Stimulated activated CD4-positive, alpha-beta T cell treated with anti-CD3 and anti-CD28 coated beads, Interleukin-4, amount 100 ng/mL, for 24 hours (primary cell): ENCODE measurements at places on chromosomes 1 and 21.
A peak's percentile ranks its signal among the peaks of the same experiment; 100 is the strongest.

DNA sequence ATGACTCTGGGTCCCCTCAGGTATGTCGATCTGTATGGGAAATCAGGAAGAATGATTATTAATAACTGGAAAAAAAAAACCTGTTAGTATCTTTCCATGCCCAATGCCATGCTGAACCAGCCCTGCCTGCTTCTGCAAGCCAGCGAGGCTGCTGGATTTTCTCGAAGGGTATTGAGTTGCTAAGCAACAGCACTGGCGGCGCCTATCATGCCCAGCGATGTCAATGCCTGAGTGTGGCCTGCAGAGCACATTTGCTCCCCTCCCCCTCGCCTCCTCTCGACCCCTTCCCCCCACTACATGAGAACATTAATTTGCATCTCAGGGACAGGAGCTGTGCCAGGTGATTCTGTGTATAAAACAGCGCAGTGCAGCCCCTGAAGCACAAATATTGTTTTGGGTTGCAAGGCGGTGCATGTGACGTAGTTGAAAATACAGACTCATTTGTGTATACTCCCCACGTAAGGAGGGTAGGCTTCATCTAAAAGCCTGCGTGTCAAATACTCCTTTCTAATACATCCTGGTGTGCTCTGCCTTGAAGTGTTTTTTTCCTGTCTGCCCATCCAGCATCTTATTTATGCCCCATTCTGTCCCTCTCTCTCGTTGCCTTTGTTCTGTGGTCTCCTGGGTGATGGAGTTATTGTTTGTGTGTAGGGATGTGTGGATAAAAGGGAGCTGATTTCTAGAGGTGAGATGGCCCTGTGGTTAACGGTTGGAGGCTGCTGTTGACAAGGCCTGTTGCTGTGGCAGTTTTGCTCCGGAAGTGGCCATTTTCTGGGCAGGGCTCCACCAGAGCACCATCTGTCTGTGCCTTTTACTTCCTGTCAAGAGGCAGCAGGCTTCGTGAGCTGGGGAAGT lies 32.7 kb upstream of the ATP5PO start:
- peak; percentile 83 for DNase-seq

GRCh38 chr21:34779860-34780259 lies 111.1 kb downstream of the CLIC6 start:
- DNase-seq = no peak

DNA sequence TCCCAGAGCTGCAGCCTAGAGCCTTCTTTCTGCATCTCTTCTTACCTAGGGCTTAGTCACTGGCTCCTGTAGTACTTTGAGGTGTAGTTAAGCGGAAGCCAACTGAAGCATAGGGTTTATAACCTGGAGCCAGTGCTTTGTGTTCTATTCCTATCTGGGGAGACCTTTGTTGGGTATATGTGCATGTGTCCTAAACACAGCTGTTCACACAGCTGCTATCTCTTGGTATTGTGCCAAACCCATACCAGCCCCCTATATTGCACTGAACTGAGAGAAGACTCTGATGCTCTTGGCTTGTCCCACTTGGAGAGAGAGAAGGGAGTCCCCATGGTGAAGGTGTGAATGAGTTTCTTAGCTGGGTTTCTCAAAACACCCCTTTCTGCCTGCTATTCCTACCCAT lies 17.2 kb upstream of the NFASC start:
- no peak for DNase-seq

GRCh38 chr1:7319196-7319595 lies 451.9 kb upstream of the VAMP3 start:
- DNase-seq = no peak

DNA sequence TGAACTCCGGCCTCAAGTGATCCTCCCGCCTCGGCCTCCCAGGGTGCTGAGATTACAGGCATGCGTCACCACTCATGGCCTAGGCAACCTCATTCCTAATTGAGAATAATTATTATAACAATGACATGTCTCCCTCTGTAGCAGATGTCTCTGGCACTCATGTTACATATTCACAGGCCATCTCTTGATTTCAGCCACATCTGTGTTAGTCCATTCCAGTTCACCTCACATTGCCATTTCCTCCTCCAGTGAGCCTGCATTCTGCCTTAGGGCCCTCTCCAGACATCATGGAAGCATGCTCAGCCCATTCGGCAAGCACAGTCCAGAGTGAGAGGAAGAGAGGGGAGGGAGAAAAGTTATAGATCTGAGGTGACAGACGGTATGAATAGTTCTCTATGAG lies 32.5 kb downstream of the CDKN2C start:
- DNase-seq = no peak

GRCh38 chr1:31932491-31933316 lies 5.5 kb downstream of the PTP4A2 start:
- no peak for DNase-seq

DNA sequence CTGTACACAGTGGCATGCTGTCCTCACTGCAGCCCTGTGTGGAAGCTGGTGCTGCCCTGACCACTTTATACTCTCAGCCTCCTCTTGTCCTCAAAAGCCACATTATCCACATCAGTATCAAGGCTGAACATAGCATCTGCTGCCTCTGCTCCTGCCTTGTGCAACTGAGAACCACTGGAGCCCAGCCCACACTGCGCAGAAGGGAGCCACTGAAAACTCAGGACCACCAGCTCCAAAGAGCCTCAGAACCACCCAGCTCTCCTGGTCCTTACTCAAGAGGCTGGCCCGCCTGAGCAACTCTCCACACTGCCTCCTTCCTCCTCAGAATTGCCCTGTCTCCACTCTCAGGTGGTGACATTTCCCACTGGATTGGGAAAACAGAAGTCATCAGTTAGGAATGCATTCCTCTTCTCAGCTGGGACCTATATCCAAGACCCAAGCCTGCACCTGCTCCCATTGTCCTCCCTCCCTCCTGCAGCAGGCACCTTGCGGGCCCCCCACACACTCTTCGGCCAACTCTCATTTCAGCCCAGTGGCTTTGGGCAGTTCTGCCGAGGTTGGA lies 7.0 kb upstream of the KISS1 start:
- no peak for DNase-seq

DNA sequence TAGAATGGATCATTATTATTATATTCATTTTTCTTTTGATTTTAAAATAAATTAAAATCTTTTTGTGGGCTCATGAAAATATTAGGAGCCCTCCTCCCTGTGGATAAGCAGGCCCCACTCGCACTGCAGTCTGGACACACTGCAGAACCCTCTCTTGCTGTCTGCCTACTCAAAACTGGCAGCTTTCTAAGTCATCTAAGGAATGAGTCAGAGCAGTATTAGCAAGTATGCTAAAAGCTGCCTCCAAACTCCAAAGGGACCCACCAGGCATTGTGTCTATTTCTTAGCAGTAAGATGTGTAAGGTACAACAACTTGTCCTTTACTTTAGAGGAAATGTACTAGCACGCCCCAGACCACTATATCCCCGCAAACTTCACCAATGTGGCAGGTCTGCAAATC lies 108.8 kb downstream of the SYF2 start:
- DNase-seq = no peak

- DNase-seq = no peak
Observed at GRCh38 chr1:34785231-34785874, 4.3 kb downstream of the GJB3 start.

- DNase-seq = no peak
Observed at GRCh38 chr1:50295566-50295965, 127.7 kb downstream of the DMRTA2 start.

DNA sequence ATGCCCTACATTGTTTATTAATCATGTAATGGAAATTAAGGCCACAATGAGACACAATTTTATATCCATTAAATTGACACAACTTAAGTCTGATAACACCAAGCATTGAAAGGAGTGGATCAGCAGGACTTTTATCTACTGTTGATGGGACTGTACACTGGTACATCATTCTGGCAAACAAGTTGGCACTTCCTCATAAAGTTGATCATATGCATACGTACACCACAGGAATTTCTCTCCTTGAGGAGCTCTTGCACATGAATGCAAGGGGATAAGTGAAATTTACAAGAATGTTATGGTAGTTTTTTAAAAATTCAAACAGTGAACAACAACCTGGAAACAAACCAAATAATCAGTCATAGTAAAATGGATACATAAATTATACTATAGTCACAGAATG lies 20.1 kb downstream of the RAVER2 start:
- DNase-seq = no peak

GRCh38 chr21:42672699-42673458 lies 19.5 kb downstream of the PDE9A start:
- no peak for DNase-seq

GRCh38 chr21:46253610-46254124 lies 25.1 kb upstream of the LSS start:
- peak; percentile 59 for DNase-seq

DNA sequence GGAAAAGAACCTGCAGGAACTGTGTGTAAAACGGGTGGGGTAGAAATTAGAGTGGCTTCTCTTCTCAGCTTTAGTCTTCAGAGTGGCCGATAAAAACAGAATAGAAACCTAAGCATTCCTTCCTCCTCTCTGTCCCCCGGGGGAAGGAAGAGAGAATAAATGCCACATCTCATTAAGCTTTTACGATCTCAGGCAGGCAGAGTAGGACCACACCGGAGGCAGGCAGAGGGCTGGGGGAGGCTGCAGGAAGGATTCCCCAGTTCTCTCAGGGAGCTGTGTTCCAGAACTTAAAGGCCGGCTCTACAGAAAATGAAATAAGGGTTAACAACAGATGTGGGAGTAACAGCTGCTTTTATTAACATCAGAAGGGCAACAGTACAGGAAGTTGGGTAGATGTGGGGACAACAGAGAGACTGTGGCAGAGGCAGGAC lies 24.5 kb upstream of the MEF2D start:
- DNase-seq = no peak

DNA sequence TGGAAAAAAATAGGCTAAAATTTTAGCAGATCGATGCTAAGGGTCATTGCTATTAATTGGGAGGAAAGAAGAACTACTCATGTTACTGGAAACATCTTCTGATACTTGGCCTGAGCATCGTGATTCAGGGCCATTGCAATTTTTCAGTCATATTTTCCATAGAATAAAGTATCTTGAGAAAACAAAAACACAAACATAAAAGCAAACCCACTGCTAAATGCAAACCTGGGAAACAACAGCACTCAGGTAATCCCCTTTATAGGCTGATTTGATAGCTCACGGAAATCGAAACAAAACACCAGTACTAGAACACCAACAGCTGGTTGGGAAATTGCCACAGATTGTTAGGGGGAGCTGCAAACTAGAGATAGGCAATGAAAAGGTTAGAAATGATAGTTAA lies 172.9 kb upstream of the ESRRG start:
- DNase-seq = no peak

GRCh38 chr1:32748926-32749325 lies 46.4 kb upstream of the SYNC start:
- DNase-seq = no peak

DNA sequence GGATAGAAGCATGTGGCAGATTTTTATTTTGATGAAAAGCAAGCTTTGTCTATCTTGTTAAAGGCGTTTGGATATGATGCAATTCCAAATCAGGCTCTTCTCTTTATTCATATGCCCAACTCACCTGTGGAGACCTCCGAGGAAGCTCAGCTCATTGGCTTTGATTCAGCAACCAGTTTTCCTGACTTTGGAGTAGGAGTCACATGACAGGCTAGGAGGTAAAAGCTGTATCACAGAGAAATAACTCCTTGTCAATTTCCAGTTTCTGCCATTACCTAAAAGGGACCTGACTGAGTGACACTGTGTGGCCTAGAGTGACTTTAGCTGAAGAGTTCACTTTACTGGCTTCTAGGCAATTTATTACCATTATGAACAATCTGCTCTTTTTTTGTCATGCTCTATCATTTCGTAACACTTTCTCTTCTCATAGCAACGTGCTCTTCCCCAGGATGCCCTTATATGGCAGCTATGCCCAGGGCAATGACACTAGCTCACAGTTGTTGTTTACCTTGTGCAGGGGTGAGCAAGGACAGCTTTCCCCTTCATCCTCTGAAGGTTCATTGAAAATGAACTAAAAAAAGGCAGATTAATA lies 107.2 kb downstream of the KCNK1 start:
- no peak for DNase-seq

DNA sequence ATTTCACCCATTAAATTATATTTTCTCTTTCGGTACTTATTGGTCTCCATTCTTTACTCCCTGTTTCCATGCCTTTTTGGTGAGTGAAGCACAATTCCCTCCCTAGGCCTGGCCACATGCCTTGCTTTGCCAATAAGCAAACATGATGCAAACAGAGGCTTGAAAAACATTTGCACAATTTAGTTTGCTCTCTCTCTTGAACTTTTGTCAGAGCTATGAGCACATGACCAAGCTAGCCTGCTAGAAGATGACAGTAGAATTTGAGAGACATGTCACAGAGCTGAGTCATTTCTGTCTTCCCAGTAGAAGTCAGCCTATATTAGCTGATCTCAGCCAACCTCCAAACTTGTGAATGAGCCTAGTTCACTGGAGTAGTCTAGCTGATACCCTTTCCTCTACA lies 24.6 kb downstream of the ANGPTL3 start:
- no peak for DNase-seq

DNA sequence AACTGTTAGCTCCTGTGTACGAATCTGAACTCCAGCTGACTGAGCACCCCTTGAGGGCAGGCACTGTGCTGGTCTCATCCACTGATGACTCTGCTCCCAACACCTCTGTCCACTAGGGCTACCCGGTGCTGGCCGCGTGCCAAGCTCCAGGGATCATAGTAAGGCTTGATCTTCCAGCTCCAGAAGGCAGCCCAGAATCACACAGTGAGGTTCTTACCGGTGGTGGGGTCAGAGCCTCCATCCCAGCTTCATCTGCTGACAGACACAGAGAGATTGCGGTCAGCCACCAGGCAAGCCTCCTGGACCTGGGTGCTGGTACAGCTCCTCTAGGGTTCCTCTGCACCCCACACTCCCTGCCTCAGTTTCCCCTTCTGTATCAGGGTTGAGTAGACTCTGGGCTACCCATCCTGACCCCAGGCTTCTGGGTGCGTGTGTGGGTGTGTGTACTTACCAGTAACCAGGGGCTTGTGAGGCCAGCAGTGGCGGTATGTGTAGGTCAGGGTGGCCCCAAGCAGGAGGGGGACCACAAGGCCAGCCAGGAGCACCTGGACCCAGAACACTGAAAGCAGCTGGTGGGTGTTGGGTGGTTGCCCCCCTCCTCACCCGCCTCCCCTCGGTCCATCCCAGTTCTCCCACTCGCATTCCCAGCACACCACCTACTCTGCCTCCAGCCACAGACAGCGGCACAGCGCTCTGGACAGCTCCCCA lies 3.4 kb downstream of the TNFRSF25 start:
- no peak for DNase-seq

- no peak for DNase-seq
Observed at GRCh38 chr1:10045480-10046355, 13.0 kb downstream of the UBE4B start.
